ENCODE measurements at places on chromosomes 12 and 14.

- DNase-seq, result no peak
These were observed 161.0 kb upstream of the RMST start for GRCh38 chr12:97301576-97301975.

DNA sequence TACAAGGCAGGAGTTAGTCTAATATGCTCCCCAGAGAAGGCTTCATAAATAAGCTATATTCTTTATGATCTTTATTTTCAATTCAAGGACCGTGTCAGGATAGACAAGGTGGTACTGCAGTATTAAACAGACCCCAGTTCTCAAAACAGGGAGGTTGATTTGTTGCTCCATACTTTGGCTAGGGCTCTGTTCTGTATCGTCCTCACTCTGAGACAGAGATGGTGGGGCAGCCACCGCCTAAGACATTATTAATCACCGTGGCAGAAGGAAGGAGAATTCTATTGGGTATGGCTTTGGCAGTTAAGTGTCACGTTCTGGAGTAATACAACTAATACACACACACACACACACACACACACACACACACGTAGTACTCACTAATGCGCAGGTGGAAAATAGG lies 117.0 kb upstream of the SLCO1C1 start:
- DNase-seq, result no peak

GRCh38 chr12:12880537-12880936 lies 10.8 kb upstream of the GPRC5A start:
- DNase-seq, result no peak

- no peak for DNase-seq
These were observed 17.8 kb downstream of the POLE start for GRCh38 chr12:132669166-132669879.

DNA sequence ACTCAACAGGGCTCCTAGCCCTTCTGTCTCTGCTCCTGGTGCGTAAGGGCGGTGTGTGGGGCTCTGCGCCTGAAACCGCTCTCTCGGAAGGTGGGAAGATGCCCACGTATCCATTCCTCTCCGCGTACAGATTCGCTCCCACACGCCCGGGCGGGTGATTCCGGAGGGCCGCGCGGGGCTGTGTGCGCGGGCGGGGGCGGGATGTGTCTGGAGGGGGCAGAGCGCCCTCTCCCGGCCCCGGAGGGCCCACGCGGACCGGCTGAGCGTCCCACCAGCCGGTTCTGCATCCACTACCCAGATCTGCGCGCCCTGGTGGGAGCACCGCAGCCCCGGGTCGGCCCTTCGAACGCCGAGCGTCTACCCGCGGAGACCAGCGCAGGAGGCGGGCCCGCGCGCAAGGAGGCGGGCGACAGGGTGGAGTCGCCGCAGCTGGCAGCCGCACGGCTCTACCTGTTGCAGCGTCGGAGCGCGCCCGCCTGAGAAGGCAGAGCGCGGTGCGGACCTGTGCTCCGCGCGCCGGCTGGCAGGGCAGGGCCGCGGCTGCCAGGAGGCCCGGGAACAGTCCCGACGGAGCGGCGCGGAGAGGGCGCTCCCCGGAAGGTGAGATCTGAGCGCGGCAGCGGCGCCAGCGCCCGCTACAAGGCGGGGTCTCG lies 1.4 kb upstream of the KCNK13 start:
- DNase-seq, result peak; percentile 94

DNA sequence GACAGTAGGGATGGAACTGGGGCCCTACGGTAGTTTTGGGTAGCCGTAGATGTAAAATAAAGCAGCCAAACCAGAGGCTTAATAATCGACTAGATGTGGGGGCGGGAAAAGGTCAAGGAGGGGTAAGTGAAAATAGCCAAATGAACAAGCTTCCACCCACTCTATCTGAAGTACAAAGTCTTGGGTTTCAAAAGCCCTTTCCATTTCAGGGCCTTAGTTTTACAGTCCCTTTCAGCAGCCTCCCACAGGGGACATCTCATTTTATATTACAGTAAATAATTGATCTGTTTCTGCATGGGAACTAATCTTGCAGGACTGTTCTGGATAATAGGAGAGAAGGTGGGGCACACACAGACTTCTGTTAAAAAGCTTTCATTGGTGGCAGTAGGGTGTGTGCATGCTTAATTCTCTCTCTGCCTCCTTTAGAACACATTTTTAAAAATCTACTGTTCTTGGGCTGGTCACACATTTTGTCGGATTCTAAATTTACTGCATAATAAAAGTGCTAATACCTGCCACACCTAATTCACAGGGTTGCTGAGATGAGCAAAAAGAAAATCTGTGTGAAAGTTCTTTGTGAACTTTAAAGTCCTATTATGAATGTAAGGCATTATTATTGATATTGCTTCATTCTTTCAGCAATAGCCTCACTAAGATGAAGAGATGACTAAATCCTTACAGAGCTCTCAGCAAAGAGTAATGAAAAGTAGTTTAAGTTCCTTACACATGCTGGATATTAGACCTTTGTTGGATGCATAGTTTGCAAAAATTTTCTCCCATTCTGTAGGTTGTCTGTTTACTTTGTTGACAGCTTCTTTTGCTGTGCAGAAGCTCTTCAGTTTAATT lies 104.6 kb downstream of the ITPR2 start:
- no peak for DNase-seq

- no peak for DNase-seq
These were observed 73.8 kb downstream of the SPRING1 start for GRCh38 chr12:116664085-116664484.

- DNase-seq, result no peak
These were observed 238.4 kb upstream of the CCDC196 start for GRCh38 chr14:66247662-66248193.

DNA sequence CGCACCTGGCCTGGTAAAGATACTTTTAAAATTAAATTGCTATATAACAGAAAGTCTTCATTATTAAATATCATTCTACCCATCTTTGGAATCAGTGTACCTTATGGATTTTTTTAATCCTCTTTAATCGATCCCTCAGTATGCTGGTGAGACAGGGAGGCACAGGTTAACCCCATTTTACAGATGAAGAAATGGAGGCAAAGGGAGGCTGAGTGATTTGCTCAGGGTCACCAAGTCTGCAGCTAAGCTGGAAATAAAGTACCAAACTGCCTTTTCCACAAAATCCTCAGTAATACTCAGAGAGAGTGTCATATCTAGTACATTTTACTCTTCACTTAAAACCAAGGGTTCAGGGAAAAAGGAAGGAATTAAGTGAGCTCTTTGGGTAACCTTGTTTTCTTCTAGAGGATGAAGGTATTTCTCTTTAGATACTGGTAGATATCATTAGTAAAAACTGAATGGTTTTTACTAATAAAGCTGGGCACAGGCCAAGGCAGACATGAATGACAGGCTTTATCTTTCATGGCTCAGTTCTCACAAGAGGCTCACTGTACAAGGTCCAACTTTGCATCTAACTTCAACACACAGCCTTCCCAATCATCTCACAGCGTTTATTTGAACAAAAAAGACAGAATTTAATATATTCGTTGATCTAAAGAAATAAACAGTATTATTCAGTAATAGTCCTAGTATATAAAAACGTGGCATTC lies 35.3 kb upstream of the TTC7B start:
- no peak for DNase-seq

- no peak for DNase-seq
These were observed 264.0 kb upstream of the HMGA2 start for GRCh38 chr12:65560286-65560685.

DNA sequence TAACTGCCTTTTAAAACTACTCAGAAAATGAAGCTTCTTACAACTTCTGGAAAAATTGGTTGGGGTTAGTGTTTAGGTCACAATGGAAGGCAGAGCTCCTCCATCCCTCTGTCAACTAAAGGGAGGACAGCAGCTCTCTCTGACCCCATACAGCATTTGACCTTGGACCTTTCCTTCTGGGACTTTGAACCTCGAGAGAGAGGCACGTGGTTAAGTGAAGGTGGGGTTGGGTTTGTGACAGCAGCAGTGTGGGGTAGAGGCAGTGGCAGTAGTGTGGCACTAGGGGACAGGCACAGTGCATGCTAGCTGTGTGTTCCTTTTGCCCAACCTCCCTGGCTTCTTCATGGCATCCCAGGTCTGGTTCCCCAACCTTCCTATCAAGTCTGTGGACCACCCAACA lies 9.4 kb upstream of the C12orf75 start:
- DNase-seq, result no peak

- no peak for DNase-seq
These were observed 55.7 kb upstream of the FRMD6 start for GRCh38 chr14:51595881-51596455.

GRCh38 chr12:42679466-42679865 lies 89.9 kb upstream of the PRICKLE1 start:
- DNase-seq, result no peak

- DNase-seq, result no peak
These were observed 165.4 kb upstream of the CCDC198 start for GRCh38 chr14:57659052-57659451.

GRCh38 chr12:122473543-122474323 lies 27.0 kb downstream of the ZCCHC8 start:
- no peak for DNase-seq

DNA sequence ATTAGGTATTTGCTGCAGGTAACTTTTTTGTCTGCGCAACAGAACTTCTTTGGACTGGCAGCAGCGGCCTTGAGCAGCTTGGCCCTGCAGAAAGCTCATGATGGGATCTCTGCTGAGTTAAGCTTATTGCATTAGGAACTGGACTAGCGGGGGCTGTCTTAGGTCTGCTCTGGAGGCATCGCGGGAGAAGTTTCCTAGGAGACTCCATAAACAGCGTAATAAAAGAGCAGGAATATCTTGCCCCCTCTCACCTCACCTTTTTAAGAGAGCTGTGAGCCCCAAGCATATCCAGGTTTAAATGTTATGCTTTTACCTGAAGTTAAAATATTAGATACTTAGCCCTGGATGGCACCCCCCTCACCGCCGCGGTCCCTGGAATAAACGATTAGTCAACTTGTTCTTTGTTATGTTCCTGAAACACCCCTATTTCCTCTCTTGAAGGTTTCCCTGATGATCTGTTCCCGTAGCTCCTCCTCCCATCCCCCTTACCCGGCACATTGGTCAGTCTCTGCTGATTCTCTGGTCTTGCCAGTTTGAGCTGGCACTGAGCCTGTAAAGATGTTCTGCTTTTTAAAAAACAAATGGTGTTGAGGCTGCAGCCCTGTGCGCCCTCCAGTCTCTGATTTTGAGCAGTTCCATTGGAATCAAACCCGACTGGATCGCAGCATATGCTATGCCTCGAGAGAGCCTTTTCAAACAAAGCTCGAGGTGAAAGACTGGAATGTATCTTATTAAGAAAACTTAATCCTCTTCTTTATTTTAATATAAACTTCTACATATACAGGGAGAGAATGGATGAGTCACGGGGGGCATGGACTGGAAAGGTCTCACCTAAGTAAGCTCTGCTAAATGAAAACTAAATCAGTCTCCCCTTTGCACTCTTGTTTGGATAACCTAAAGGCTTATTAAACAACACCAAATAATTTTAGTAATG lies 1.9 kb downstream of the MLXIP start:
- peak; percentile 94 for DNase-seq

DNA sequence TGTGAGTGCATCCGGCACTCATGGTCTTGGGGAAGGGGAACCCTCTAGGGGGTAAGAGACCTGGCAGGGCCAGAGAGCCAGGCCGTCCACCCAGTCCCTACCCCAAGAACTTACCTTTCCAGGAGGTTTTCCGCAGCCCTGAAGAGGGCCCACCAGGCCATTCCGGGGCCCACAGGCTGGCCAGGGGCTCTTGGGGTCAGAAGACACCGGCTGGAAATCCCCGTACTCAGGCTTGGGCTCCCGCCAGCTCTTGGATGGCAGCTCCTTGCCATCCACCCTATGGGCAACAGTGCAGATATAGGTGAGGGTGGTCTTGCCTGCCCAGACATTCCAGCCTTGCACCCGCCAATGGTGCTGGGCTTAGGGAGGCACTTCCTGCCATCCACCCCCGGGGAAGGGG lies 34.6 kb downstream of the NCKAP5L start:
- no peak for DNase-seq

DNA sequence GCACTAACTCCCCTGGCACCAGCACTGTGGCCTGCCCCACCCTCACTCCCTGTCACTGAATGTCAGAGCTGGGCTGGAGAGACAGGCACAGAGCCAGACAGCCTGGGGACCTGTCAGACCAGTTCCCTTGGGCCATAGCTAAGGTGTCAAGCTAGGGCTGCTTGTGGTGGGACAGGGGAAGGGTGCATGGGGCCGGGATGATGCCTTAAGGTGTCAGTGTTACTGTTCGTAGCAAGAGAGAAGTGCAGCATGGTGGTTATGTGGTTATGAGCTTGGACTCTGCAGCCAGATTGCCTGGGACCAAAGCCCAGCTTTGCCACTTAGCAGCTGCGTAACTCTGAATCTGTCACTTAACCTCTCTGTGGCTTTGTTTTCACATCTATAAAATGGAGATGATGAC lies 3.8 kb downstream of the RAPGEF3 start:
- DNase-seq, result no peak

DNA sequence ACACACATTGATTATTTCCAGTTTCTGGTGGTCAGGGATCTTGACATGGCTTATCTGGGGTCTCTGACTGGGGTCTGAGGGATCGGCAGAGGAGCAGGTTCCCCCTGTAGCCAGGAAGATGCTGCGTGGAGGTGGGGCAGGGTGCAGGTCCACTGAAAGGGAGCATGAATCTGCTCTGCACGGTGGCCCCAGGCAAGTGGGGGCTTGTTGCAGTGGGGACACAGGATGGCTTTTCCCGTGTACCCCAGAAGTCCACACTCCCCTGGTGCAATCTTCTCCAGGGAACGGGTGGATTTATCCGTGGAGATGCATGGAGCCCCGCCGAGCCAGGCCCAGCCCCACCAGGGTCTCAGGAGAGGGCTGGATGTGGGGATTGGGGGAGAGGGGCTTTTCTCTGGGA lies 210.4 kb upstream of the C14orf180 start:
- no peak for DNase-seq

- peak; percentile 70 for DNase-seq
These were observed 37.2 kb downstream of the RDH12 start for GRCh38 chr14:67738740-67739504.

GRCh38 chr12:111780615-111781014 lies 13.9 kb downstream of the ALDH2 start:
- DNase-seq, result no peak

GRCh38 chr12:1575408-1576401 lies 18.7 kb downstream of the FBXL14 start:
- DNase-seq, result no peak

DNA sequence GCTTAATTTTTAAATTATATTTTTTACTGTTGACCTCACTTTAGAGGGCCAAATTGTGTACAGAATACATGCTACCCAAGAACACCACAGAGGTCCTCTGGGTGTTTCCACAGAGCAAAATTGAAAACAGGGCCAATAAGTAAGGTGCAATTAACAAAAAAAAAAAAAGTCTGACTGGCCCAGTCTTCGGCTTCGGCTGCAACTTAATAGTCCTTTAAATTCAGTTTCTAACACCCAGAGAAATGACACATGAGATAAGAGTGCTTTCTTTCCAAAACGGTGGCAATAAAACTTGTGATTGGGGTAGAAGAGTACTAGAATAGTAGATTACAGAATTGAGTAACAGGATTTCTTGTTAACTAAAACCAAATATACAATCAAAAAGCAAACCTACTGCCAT lies 81.3 kb downstream of the MED13L start:
- no peak for DNase-seq

GRCh38 chr12:6559500-6559899 lies 3.7 kb upstream of the IFFO1 start:
- DNase-seq, result no peak
